Activated CD8-positive, alpha-beta memory T cell treated with anti-CD3 and anti-CD28 coated beads for 36 hours (primary cell): ENCODE measurements at places on chromosomes 3 and 15. TPM values are rescaled to one million over a fixed set of nuclear protein-coding genes. Genes with fewer than 3 reads are reported as not detected.

The OTOL1 gene
- not detected for total RNA-seq

The LYSMD4 gene
- total RNA-seq, result 7.7 TPM

The KCNMB2 gene
- not detected for total RNA-seq

The GOLGA8S gene
- total RNA-seq, result not detected

The LCTL gene
- not detected for total RNA-seq

The GOLGA6D gene
- total RNA-seq, result not detected
